ENCODE measurements at places on chromosomes 16 and 17.

DNA sequence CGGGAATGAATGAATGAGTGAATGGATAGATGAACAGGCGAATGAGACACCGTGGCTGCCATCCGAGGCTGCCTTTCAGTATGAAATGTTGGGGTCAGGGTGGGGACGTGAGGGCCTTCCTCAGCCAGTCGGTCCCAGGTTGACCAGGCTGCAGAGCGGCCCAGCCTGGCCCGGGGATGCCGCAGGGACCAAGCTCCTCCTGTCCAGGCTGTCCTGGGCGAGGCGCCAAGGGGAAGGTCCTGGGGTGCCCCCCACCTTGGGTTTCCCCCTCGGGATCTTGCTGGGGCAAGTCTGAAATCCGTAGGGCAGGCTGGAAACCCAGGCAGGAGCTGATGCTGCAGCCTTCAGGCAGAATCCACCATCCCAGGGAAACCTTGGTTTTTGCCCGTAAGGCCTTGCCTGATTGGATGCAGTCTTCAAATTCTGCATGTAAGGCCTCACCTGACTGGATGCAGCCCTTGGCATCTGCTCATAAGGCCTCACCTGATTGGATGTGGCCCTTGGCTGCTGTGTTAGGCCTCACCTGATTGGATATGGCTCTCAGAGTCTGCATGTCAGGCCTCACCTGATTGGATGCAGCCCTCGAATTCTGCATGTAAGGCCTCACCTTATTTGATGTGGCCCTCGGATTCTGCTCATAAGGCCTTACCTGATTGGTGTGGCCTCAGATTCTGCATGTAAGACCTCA is 61.7 kb upstream of the ZNF469 start:
- no peaks in the 10 kb centered on the region for H3K4me1 ChIP-seq
- peak; percentile 9 for DNase-seq
- H3K4me3 ChIP-seq: no peak overlapping the region
- H3K27me3 ChIP-seq: no peaks in the 10 kb centered on the region
- H3K27ac ChIP-seq: no peak overlapping the region

- no peaks in the 10 kb centered on the region for H3K36me3 ChIP-seq
- H3K4me3 ChIP-seq: no peak overlapping the region
- H3K27ac ChIP-seq: no peak overlapping the region
- peaks cover 2% of the 10 kb centered on the region for H3K4me1 ChIP-seq
Observed at GRCh38 chr17:57889892-57890856, 40.3 kb upstream of the MRPS23 start.

DNA sequence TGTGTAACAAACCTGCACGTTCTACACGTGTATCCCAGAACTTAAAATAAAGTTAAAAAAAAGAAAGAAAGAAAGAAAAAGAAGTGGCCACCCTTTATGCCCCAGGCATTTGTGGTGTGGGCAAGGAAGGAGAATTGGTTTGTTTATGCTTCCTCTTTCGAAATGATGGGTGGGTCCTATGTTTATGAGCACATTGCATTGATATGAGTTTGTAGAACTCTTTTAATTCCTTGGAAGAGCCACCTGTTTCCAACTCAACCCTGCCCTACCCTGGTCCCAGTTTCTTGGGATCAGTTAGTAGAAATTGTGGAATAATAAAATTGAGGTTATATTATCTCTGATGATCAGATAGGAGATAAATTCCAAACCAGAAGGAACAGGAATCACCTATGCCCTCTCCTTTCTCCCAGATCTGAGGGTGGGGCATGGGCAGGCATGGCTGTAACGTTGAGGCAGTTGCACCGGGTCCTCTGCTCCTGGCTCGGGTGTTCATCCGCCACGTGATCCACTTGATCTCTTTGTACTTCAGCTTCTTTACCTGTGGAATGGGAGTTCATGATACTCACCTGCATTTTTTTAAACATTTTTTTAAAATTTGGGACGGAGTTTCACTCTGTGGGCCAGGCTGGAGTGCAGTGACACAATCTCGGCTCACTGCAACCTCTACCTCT is 15.9 kb downstream of the CHAD start:
- H3K4me1 ChIP-seq: no peaks in the 10 kb centered on the region
- H3K27ac ChIP-seq: no peak overlapping the region
- no peaks in the 10 kb centered on the region for H3K27me3 ChIP-seq
- H3K36me3 ChIP-seq: no peaks in the 10 kb centered on the region
- DNase-seq: no peak
- no peak overlapping the region for H3K4me3 ChIP-seq

GRCh38 chr17:9529033-9529700 is 46.5 kb downstream of the STX8 start:
- H3K36me3 ChIP-seq: peaks cover 1% of the 10 kb centered on the region
- H3K27me3 ChIP-seq: no peaks in the 10 kb centered on the region
- DNase-seq: no peak
- peaks cover 11% of the 10 kb centered on the region for H3K4me1 ChIP-seq
- no peak overlapping the region for H3K4me3 ChIP-seq

- H3K4me1 ChIP-seq: peaks cover 14% of the 10 kb centered on the region
- peaks cover 24% of the 10 kb centered on the region for H3K36me3 ChIP-seq
- H3K4me3 ChIP-seq: no peak overlapping the region
- no peaks in the 10 kb centered on the region for H3K27me3 ChIP-seq
- peak; percentile 7 for DNase-seq
Observed at GRCh38 chr16:75593825-75594820, 27.9 kb downstream of the GABARAPL2 start.

- no peak overlapping the region for H3K4me3 ChIP-seq
- H3K27me3 ChIP-seq: peaks cover 3% of the 10 kb centered on the region
- H3K36me3 ChIP-seq: no peaks in the 10 kb centered on the region
- DNase-seq: no peak
- no peaks in the 10 kb centered on the region for H3K4me1 ChIP-seq
- H3K27ac ChIP-seq: no peak overlapping the region
Observed at GRCh38 chr16:10088380-10088793, 93.8 kb downstream of the GRIN2A start.

- no peak for DNase-seq
- no peaks in the 10 kb centered on the region for H3K36me3 ChIP-seq
- peaks cover 6% of the 10 kb centered on the region for H3K4me1 ChIP-seq
- no peaks in the 10 kb centered on the region for H3K27me3 ChIP-seq
- H3K4me3 ChIP-seq: no peak overlapping the region
- no peak overlapping the region for H3K27ac ChIP-seq
Observed at GRCh38 chr17:8359769-8360168, 16.7 kb downstream of the KRABD2 start.

DNA sequence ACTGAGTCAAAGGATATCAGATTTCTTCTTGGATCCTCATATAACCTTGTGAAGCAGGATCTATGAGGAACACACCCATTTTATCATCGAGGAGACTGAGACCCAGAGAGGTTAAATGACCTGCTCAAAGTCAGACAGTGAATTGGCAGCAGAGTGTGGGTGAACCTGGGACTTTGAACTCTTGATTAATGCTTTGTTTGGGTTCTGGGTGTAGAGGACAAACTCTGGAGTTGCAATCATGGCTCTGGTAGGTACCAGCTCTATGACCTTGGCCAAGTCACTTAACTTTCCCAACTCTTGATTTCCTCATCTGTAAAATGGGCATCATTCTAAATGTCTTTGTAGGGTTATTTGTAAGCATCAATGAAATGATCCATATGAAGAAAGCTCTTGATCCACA is 166.4 kb downstream of the HAPSTR1 start:
- H3K27me3 ChIP-seq: peaks cover 13% of the 10 kb centered on the region
- DNase-seq: no peak
- H3K4me3 ChIP-seq: no peak overlapping the region
- H3K36me3 ChIP-seq: no peaks in the 10 kb centered on the region
- no peaks in the 10 kb centered on the region for H3K4me1 ChIP-seq
- no peak overlapping the region for H3K27ac ChIP-seq

GRCh38 chr16:66502020-66502913 is 47.7 kb downstream of the TK2 start:
- no peak overlapping the region for H3K27ac ChIP-seq
- no peak overlapping the region for H3K4me3 ChIP-seq
- no peaks in the 10 kb centered on the region for H3K36me3 ChIP-seq
- H3K4me1 ChIP-seq: no peaks in the 10 kb centered on the region

DNA sequence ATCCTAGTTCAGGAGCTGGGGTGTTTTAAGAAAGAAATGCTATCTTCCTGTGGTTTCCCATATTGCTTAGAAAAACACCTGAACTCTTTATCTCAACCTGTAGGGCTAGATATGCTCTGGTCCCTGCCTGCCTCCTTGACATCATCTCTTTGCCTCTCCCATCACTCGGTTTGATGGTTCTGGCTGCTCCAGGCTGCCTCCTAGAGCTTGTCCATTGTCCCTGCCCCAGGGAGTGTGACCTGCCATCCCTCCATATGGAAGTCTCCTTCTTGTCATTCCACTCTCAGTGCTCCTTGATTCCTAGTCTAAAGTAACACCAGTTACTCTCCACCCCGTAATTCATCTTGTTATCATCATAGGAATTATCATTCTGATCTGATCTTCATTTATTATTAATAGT is 369.0 kb upstream of the EEF2KMT start:
- no peak overlapping the region for H3K27ac ChIP-seq
- no peaks in the 10 kb centered on the region for H3K36me3 ChIP-seq
- H3K27me3 ChIP-seq: no peaks in the 10 kb centered on the region
- no peak overlapping the region for H3K4me3 ChIP-seq
- no peak for DNase-seq

GRCh38 chr17:76736349-76737081 is 616 bp downstream of the SRSF2 start:
- H3K36me3 ChIP-seq: peaks cover 48% of the 10 kb centered on the region
- H3K4me3 ChIP-seq: peak overlapping the region; percentile 98
- H3K27ac ChIP-seq: peak overlapping the region; percentile 99
- peak; percentile 67 for DNase-seq

DNA sequence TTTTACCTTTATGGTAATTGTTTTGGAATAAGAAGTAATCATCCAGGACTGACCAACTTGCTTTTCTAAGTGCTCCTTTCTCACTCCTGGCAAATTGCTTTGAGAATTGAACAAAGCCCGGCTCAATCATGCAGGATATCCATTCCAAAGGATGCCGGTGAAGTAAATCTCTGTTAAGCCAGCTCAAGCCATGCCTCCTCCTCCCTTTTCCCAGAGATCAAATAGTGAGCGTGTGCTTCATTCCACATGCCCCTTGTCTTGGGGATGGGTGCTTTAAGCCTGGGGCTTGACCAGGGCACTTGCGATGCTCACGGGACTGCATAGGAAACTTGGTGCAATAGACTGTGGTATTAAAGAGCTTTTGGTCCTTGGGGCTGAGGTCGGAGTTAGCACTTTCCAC is 90.7 kb downstream of the UTP18 start:
- no peaks in the 10 kb centered on the region for H3K4me1 ChIP-seq
- peaks cover 15% of the 10 kb centered on the region for H3K27me3 ChIP-seq
- DNase-seq: no peak
- H3K36me3 ChIP-seq: no peaks in the 10 kb centered on the region
- no peak overlapping the region for H3K27ac ChIP-seq

DNA sequence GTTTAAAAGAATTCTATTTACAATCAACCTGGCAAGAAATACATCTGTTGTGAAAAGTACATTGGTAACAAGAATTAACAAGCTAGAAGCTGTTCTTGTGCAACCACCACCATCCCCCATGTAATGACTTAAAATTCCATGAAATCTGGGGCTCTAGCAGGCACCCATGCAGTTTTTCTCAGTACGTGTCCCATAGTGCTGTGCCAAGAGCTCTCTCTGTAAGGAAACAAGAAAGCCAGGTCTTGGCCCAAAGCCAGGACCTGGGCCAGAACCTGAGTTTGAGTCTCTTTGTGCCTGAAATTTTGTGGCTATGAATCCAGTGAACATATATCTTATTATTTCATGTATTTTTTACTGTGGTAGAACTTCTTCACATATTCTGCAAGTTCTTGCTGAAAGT is 46.6 kb downstream of the NUP93 start:
- peaks cover 1% of the 10 kb centered on the region for H3K36me3 ChIP-seq
- peaks cover 35% of the 10 kb centered on the region for H3K4me1 ChIP-seq
- no peak overlapping the region for H3K4me3 ChIP-seq
- DNase-seq: no peak
- no peaks in the 10 kb centered on the region for H3K27me3 ChIP-seq

DNA sequence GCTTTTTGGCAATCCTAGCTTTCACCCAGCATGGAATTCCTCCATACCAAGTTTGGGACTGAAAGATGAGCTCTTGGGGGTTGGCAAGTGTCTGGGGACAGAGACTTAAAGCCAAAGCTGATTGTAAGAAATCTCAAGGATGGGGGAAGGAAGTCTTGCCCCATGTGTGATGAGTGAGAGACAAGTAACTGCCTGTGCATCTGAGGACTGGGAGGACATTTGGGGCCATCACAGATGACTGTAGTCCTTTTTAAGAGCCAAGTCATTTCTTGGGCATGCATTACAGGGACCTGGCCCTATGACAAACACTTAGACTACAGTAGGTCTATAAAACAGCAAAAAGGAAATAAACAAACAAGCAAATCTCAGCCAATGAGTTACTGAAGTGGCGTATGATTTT is 36.3 kb upstream of the CCL2 start:
- no peaks in the 10 kb centered on the region for H3K4me1 ChIP-seq
- no peak for DNase-seq
- H3K4me3 ChIP-seq: no peak overlapping the region
- H3K27ac ChIP-seq: no peak overlapping the region
- H3K27me3 ChIP-seq: peaks cover 28% of the 10 kb centered on the region

GRCh38 chr16:73149334-73149733 is 101.4 kb upstream of the ZFHX3 start:
- H3K36me3 ChIP-seq: no peaks in the 10 kb centered on the region
- peaks cover 3% of the 10 kb centered on the region for H3K4me1 ChIP-seq
- no peak overlapping the region for H3K27ac ChIP-seq
- no peak overlapping the region for H3K4me3 ChIP-seq
- peaks cover 3% of the 10 kb centered on the region for H3K27me3 ChIP-seq

DNA sequence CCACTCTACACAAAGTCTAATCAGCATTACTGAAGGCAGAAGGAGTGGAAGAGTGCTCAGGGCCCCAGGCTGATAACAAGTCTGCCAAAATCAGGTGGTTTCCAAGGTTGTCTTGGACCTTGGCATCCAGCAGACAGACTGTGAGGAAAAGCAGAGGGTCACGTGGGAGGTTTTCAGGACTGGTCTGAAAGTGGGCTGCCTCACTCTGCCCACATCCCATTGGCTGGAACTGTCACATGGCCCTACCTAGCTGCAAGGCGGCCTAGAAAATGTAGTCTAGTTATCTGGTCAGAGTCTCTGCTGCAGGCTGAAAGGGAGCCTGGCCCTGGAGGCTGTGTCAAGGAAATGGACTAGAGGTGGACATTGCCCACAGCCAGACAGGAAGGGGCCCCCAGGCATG is 310.7 kb upstream of the ASIC2 start:
- no peaks in the 10 kb centered on the region for H3K36me3 ChIP-seq
- no peaks in the 10 kb centered on the region for H3K4me1 ChIP-seq
- DNase-seq: no peak
- H3K4me3 ChIP-seq: no peak overlapping the region

- H3K27me3 ChIP-seq: no peaks in the 10 kb centered on the region
- no peak for DNase-seq
- H3K4me1 ChIP-seq: peaks cover 21% of the 10 kb centered on the region
- no peak overlapping the region for H3K4me3 ChIP-seq
Observed at GRCh38 chr16:81734632-81735434, 44.3 kb upstream of the PLCG2 start.

DNA sequence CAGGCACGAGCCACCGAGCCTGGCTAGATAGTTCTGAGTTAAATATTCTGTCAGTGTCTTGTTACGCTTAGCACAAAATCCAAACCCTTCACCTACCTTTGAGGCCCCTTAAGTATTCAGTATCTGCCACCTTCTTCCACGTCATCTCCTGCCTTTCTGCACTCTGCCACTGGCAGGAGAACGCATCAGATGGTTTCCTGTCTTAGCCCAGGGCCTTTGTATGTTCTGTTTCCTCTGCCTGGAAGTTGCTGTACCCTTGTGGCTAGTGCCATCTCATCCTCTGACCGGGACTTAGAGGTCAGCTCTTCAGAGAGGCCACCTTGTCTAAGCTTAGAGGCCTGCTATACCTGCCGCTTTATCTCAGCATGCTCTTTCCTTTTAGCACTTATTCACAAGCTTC is 67.5 kb upstream of the LGALS9 start:
- H3K27ac ChIP-seq: no peak overlapping the region
- no peaks in the 10 kb centered on the region for H3K27me3 ChIP-seq
- peaks cover 25% of the 10 kb centered on the region for H3K36me3 ChIP-seq
- H3K4me3 ChIP-seq: no peak overlapping the region
- no peak for DNase-seq
- H3K4me1 ChIP-seq: peaks cover 46% of the 10 kb centered on the region

Measured in activated naive CD8-positive, alpha-beta T cell treated with anti-CD3 and anti-CD28 coated beads, Interleukin-2, amount 50 U/mL, for 24 hours (primary cell).